Vagina (tissue), 2 donors: ENCODE measurements at places on chromosomes 12 and 14.

DNA sequence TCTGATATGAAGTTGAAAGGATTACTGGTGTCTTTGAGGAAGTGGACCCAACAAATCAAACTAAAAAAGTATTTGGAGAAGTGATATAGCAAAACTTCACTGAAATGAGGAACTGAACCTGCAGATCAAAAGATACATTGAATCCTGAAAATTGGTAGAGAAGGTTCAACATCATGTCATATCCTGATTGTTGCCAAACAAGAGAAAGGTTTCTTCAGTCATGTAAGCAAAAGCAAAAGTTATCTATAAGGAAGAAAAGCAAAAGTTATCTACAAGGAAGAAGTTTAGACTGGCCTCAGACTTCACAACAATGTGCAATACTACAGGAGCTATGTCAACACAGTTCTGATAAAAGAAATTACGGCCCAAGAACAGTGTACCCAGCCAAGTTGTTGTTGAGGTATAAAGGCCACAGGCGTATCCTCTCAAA lies 142.7 kb downstream of the RAD51B start:
- no peak for DNase-seq

- DNase-seq: no peak
Measured at GRCh38 chr14:93752980-93753561, 35.2 kb downstream of the PRIMA1 start.

GRCh38 chr12:118777504-118777903 lies 203.8 kb upstream of the SRRM4 start:
- no peak for DNase-seq

DNA sequence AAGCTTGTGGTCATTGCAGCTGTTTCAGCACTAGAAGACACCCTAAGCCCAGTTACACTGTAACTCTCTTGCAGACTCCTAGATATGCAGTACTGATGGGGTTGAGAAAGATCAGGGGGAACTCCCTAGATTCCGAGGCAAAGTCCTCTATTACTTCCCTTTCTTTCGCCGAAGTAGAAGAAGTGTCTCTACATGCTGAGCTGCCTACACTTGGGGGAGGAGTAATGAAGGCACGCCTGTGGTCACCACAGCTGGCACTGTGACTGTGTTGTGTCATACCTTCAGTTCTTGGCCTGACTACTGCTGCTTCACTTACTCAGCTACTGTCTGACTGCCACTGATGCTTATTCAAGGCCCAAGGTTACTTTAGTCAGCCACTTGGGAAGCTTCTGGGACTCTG lies 35.1 kb upstream of the RPL10L start:
- DNase-seq: no peak

DNA sequence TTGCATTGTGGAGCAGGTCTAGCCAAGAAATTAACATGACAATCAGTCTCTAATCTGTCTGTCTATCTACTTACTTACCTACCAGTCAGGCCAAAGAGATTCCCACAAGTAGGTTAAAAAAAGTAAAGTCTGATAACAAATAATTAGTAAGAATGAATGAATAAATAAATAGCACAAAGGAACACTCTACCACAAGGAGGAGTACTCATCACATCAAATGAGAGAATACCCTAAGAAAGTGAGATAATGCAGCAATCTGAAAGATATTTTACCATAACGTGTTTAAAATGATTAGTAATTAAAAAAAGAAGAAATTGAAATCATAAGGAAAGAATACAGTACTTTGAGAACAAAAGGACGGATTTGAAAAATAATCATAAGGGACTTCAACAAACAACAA lies 187.2 kb downstream of the SYNE2 start:
- no peak for DNase-seq

DNA sequence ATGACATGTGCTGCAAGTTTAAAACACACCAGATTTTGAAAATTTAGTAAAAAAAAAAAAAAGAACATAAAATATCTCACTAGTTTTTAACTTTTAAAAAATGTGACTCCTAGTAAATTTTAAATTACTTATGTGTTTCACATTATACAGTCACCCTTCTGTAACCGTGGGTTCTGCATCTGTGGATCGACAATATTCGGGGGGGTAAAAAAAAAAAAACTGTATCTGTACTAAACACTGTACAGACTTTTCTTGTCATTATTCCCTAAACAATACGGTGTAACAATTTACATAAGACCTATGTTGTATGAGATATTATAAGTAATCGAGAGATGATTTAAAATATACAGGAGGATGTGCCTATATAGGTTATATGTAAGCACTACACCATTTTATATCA lies 3.2 kb downstream of the DDX24 start:
- DNase-seq: no peak

DNA sequence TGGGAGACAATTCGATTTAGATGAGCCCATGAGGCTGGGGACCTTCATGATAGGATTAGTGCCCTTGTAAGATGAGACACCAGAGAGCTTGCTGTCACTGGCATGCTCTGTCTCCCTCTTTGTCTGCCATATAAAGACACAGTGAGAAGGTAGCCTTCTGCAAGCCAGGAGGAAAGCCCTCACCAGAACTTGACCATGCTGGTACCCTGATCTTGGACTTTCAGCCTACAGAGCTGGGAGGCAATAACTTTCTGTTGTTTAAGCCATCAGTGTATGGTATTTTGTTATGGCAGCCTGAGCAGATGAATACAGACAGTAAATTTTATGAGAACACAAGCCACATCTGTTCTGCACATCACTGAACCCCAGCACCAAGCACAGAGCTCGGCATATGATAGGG lies 38.1 kb upstream of the RASSF3 start:
- no peak for DNase-seq

DNA sequence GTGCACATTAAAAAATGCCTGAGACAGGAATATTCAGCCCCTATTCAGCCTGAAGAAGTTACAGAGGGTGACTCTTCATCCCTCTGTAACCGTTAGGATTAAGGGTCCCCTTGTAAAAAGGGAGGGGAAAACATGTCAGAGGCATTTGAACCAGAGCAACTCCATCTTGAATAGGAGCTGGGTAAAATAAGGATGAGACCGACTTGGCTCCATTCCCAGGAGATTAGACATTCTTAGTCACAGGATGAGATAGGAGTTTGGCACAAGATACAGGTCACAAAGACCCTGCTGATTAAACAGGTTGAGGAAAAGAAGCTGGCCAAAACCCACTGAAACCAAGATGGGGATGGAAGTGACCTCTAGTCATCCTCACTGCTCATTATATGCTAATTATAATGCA lies 19.9 kb upstream of the MDM1 start:
- no peak for DNase-seq

DNA sequence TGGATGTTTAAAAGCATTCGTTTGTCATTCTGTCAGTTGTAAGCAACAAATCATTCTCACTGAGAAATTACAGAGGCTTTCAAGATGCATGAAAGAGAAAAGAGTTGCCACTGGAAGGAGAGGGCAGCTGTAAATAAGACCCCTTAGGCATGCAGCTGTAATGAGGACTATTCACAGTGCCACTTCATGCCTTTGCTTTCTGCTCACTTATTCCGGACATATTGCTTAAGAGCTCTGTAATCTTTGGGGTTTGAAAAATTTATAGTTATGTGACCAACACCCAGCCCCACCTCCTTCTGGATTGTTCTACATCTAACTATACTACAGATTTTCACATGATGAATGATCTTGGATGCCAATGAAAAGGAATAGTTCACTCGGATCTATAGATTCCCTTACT lies 194.8 kb upstream of the DCN start:
- DNase-seq: no peak

GRCh38 chr12:11960646-11961045 lies 110.1 kb upstream of the BCL2L14 start:
- DNase-seq: no peak

DNA sequence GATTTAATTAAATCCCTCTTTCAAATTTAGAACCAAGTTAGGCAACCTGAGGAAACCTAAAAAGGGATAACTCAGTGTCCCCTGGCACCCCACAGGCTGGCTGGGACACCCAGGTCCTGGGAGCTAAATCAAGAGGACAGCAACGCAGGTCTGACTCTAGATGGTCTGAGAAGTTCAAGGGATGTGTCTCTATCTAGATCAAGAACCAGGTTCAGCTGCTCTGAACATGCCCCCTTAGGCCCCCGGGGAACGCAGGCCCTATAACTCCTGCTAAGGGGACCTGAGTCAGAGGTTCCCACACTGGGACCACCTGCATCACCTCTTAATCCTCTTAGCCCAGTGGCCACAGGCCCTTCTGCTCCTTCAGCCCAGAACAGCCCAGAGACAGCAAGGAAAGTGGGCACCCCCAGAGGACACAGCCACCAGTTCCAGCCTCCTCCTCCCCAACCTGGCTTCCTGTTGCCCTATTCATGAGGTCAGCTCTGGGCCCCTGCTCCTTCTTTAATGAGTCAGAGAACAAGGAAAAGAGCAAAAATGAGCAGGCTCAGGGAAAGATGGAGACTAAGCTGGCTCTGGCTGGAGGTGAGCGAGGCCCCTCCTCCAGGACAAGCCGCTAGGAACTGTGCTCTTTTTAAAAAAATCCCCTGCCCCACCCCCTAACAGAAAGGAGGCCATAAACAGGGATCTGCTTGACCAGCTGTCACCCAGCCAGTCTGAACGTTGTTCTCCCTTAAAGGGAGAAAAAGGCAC lies 10.8 kb downstream of the PITPNM2 start:
- DNase-seq: peak; percentile 83

GRCh38 chr12:116880817-116881324 lies 370 bp downstream of the HRK start:
- DNase-seq: no peak

DNA sequence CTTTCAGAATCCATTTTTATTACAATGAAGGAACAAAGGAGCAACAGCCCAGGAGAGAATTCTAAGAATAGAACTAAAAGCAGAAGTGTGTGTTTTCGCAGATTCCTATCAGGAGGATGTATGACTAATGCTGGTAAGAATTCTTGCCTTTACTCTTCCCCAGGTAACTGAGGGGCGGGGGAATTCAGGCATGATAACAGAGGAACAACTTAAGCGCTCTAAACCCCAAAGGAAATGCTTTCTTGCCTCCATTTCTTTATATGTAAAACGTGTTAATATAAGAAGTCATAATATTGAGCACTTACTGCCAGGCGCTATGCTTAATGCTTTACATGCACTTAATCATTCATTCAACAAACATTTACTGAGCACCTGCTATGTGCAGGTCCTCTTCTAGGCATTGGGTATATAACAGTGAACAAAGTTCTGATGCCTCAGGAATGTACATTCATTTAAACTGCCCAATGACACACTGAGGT lies 4.5 kb downstream of the HCAR1 start:
- DNase-seq: no peak

DNA sequence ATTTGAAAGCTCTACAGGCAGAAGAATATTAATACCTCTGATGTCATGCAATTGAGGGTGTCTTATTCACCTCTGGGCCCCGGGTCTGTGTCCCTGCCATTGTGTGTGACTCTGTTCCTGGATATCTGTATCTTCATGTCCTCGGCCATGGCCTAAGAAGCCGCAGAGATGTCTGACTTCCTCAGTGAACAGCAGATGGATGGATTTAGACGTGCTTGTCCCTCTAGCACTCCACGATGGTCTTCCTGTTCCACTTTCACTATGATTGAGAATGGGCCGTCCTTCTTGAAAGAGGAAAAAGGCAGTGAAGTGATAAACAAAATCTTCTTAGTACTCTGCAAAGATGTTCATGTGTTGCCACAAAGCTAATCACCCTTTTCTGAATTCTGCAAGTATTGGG lies 217.4 kb downstream of the SLC41A2 start:
- DNase-seq: no peak

DNA sequence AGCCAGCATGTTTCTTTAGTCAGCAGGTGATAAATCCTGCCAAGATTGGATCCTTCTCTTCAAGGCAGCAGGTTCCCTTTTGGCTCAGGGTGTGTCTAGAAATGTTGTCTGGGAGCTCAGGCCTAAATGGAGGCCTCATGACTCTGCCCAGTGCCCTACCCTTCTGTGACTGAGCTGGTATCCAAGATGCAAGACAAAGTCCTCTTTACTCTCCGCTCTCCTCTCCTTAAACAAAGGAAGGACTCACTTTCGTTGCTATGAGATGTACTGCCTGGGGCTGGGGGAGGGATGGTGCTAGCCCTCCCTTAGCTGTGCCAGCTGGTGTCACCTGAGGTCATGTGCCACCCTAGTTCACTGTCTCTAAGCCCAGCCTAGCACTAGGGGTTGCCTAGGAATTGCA lies 13.8 kb upstream of the TMPRSS12 start:
- DNase-seq: no peak

- DNase-seq: no peak
Measured at GRCh38 chr12:102498471-102498870, 18.1 kb upstream of the IGF1 start.

- DNase-seq: peak; percentile 64
Measured at GRCh38 chr14:100341301-100342031, 18.3 kb downstream of the SLC25A47 start.

- DNase-seq: no peak
Measured at GRCh38 chr14:54680651-54681050, 113.7 kb downstream of the SAMD4A start.
